Activated CD4-positive, alpha-beta memory T cell treated with anti-CD3 and anti-CD28 coated beads, Interleukin-2, amount 10 ng/mL, durations not matched to agents 7 days and 5 days (primary cell): ENCODE measurements at places on chromosomes 7 and 10. TPM values are rescaled to one million over a fixed set of nuclear protein-coding genes. Genes with fewer than 3 reads are reported as not detected.

- no peak overlapping the region for H3K4me3 ChIP-seq
- no peak for DNase-seq
- H3K4me1 ChIP-seq, result no peaks in the 10 kb centered on the region
- H3K36me3 ChIP-seq, result no peaks in the 10 kb centered on the region
- H3K27me3 ChIP-seq, result no peaks in the 10 kb centered on the region
These were observed 308.7 kb downstream of the ANKRD30A start for GRCh38 chr10:37434091-37434490.

DNA sequence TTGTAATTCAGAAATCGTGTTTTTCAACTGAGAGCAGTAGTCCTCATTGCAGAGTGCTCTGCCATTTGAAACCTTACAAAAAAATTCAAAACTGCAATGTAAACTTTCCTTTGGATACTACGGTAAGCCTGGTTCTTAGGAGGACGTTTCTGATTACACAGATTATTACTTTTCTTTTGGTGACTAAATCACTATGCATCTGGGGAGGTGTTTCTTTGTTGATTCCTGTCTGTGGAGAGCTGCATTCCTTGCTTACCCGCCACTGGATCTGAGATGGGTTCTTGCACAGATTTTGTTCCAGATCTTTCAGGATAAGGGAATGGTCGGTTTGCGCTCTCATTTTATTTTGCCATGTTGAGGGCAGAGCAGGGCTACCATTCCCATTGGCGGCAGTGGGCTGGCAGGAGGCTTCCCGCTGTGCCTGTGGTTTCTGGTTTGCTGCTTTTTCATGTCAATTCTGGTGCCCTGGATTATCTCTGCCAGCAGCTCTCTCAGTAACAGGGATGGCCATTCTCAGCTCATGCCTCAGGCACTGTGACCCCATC is 485.1 kb downstream of the GLRX3 start:
- no peak overlapping the region for H3K27ac ChIP-seq
- no peaks in the 10 kb centered on the region for H3K27me3 ChIP-seq
- no peak for DNase-seq
- no peaks in the 10 kb centered on the region for H3K36me3 ChIP-seq
- no peaks in the 10 kb centered on the region for H3K4me1 ChIP-seq

DNA sequence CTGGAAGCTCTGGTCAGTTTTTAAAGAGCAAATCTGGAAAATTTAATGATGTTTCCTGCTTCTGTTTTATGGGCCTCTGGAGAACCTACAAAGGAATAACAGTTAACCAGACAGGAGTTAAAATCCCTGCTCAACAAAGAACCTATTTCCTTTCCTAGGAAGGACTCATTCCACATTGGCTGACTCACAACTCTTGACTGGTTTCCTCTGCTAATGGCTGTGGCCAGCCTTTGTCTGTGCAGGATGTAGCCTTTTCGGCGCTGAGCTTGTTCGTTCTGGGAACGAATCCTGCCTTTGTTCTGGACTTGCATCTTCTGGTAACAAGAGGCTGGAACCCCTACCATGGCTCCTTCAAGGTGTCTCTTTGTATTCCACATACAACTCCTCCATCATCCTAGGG is 112.8 kb upstream of the PDCD4 start:
- no peak for DNase-seq
- peaks cover 8% of the 10 kb centered on the region for H3K4me1 ChIP-seq
- H3K27ac ChIP-seq, result no peak overlapping the region
- H3K36me3 ChIP-seq, result peaks cover 6% of the 10 kb centered on the region
- H3K4me3 ChIP-seq, result no peak overlapping the region

Gene MACROH2A2
- 5.5 TPM for total RNA-seq

DNA sequence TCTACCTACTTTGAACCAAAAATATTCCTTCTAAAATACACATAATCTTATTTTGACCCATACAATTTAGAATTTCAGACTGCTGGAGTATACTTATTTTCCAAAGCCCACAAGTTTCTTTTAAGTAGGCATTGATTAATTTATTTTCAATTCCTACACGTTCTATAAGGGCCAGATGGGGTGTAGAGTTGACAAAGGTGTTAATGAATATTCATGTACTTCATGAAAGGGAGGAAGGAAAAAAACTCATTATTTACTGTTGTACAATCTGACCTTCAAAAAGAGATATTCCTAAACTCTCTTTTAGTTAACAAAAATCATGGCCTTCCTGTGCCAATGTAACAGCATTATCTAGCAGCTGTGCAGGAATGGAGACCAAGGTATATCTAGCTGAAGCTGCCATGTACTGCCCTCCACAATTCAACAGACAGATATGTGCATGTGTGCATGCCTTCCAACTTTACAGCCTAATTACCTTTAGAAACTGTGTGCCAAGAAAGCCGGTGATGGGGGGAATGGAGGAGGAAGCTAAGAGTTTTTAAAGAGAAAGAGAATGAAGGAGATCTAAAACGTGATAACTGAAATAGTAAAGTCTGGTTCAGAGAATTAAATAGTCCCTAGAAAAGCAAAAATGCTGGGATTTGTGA is 108.9 kb downstream of the UPF2 start:
- no peak for DNase-seq
- H3K4me3 ChIP-seq, result no peak overlapping the region
- peaks cover 48% of the 10 kb centered on the region for H3K36me3 ChIP-seq
- H3K4me1 ChIP-seq, result no peaks in the 10 kb centered on the region
- no peaks in the 10 kb centered on the region for H3K27me3 ChIP-seq
- no peak overlapping the region for H3K27ac ChIP-seq

Gene OPALIN
- not detected for total RNA-seq

DNA sequence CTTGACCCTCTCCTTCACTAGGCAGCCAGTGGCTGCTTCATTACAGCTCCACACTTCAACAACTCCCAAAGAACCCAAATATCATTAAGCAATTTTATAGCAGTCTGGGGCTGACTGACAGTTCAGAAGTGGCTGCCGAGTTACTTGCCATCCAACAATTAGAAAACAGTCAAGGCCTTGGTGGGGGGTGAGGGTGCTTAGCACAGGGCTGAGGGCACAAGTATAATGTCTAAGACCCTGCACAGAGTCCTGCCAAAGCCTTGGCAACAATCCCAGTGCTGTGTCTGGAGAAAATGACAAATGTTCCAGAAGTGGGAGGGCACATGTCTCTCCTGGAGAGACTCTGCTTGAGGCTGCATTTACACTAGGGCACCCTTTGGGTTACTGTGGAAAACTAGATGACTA is 71.1 kb downstream of the CXCL12 start:
- no peaks in the 10 kb centered on the region for H3K36me3 ChIP-seq
- H3K4me3 ChIP-seq, result no peak overlapping the region
- no peak overlapping the region for H3K27ac ChIP-seq
- no peak for DNase-seq
